ENCODE measurements at places on chromosomes 12 and 14.

- DNase-seq = no peak
Observed at GRCh38 chr12:114841557-114842251, 157.7 kb upstream of the TBX3 start.

DNA sequence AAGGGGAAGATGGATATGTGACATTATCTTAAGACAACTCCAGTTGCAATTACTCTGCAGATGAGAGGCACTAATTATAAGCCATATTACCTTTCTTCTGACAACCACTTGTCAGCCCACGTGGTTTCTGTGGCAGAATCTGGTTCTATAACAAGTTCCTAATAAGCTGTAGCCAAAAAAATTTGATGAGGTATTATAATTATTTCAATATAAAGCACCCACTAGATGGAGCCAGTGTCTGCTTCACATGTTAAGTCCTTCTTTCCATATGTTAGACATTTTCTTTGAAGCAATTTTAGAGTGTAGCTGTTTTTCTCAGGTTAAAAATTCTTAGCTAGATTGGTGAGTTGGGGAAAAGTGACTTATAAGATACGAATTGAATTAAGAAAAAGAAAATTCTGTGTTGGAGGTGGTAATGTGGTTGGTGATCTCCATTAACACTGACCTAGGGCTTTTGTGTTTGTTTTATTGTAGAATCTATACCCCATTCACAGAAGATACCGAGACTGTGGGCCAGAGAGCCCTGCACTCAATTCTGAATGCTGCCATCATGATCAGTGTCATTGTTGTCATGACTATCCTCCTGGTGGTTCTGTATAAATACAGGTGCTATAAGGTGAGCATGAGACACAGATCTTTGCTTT lies 36.9 kb downstream of the PSEN1 start:
- no peak for DNase-seq

DNA sequence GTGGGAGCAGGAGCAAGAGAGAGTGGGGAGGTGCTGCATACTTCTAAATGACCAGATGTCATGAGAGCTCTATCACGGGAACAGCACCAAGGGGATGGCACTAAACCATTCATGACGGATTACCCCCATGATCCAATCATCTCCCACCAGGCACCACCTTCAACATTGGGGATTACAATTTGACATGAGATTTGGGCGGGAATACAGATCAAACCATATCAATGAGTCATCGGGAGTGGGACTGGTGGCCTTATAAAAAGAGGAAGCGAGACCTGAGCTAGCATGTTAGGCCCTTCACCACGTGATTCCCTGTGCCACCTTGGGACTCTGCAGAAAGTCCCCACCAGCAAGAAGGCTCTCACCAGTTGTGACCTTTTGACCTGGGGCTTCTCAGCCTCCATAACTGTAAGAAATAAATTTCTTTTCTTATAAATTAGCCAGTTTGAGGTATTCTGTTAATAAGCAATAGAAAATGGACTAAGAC lies 28.7 kb downstream of the COX8C start:
- no peak for DNase-seq

- DNase-seq = no peak
Observed at GRCh38 chr12:132783917-132784531, 22.4 kb upstream of the ANKLE2 start.

GRCh38 chr12:56321027-56321426 lies 5.2 kb upstream of the CNPY2 start:
- DNase-seq = no peak

GRCh38 chr12:122855928-122856831 lies 20.9 kb downstream of the HIP1R start:
- no peak for DNase-seq

- DNase-seq = no peak
Observed at GRCh38 chr12:98374007-98374406, 141.4 kb upstream of the TMPO start.

DNA sequence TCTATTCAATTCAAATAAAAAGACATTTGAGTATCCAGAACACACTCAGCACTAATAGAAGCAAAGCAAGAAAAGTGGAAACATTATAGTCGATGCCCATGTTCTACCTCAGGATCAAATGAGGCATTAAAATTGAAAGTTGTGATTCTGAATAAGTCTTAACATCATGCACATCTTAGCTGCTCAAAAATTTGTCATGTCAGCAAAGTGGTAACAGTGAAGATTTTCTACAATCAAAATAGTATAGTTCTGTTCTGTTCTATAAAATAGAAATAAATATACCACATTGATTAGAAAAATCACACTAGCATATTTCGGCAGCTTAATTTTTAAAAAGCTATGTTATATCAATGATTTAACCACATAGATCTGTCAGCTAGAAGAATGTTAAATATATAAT lies 74.7 kb downstream of the ERGIC2 start:
- no peak for DNase-seq

DNA sequence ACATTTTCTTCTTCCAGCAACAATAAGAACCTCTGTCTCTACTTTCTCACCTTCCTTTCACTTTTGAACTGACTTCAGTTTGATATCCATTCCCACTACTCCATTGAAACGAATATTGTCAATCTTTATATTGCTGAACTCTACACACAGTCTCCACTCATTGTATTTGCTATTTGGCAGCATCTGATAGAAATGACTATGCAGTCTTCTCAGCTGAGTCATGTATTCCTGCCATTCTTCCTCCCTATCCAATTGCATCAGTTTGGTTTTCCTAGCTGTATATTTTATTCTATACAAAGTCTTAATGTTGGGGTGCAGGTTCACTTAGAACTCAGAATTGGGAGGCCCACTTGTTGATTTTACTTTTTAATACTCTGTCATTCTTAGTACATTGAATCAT lies 107.5 kb upstream of the CPNE8 start:
- DNase-seq = no peak

DNA sequence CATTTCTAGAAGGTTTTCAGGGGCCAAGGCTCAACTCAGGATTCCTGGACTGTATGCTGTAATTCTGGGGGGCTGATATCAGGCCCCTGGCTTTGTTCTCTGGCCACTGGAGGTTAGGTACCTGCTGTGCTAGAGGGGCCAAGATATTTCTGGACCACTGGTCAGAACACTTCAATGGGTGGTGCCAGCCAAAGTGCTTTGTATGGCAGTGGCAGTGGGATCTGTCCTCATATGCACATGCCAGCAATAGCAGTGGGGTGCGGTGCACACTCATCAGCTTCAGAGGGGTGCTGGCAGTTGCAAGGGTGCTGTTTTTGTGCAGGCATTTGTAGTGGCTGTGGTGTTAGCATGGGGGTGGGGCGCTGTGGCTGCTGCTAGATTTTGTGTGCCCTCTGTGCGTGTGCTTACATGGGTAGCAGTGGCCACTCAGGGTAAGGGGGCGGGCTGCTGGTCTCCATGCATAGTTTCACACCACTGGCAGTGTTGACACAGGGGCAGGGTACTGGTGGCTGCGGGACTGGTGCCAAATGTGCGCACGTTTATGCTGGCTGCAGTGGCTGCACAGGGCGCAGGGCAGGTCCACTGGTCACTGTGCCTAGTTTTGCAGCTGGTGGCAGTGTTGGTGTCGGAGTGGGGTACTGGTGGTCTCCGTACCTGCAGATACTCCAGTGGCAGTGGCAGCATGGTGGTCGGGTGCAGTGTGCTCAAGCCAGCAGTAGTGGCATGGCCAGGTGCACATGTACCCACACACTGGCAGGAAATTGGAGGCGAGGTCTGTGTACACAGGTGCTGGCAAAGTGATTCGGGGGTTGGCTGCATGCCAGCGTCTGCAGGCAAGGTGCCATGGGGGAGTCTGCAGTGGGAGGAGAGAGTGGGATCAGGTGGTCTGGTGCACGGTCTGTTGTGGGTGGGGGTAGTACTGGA lies 12.6 kb downstream of the NOPCHAP1 start:
- no peak for DNase-seq

GRCh38 chr12:19299765-19300164 lies 139.5 kb upstream of the AEBP2 start:
- no peak for DNase-seq

- DNase-seq = no peak
Observed at GRCh38 chr12:65594409-65594808, 229.9 kb upstream of the HMGA2 start.

DNA sequence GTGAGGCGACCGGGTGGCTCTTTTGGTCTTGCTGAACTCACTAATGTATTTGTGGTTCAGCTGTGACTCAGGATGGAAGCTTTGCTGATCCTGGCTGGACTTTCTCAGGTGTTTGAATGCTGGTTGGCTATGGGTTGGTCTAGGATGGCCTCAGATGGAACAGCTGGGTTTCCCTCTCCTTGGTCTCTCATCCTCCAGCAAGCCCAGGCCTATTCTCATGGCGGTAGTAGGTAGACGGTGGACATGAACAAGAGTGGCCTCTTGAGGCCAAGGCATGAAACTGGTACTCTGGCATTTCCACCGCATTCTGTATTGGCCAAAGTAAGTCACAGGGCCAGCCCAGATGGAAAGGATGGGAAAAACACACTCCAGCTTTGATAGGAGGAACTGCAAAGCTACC lies 11.8 kb upstream of the POLR3B start:
- DNase-seq = peak; percentile 41

DNA sequence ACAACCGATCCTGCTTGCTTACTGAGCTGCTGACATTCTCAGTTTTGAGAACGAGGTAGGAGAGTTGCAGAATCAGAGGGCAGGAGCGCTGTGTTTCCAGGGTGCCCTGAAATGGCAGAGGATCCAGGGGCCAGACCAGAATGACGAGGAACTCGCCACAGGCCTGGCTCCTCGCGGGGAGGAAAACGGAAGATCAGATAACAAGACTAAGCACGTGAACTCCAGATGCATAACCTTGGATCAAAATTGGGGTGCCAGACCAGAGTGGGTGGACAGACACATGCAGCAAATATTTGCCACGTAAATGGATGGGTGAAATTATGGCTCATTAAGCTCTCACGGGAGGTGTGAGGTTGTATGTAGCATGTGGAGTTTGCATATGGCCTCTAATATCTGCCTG lies 46.5 kb downstream of the ELK3 start:
- no peak for DNase-seq

DNA sequence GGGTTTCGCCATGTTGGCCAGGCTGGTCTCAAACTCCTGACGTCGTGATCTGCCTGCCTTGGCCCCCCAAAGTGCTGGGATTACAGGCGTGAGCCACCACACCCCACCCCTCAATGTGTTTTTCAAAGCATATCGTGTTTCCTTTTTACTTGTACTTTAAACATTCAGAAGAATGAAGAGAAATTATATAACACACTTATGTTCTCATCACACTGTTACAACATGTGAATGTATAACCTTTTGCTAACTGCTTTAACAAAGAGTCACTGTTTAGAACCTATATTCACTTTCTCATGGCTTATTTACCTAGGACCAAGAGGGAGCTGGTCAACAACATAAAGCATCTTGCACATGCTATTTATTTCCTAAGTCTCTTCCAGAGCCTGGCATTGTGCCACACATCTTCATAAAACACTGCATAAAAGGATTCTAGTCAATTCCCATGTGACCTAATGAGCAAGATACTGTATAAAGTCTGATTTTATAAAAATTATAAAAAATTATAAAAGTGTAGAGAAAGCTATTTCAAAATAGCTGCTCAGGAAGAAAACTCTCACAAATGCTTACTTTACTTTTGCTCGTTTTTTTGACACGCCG lies 16.0 kb upstream of the ACTR6 start:
- no peak for DNase-seq

- no peak for DNase-seq
Observed at GRCh38 chr12:46168426-46168825, 100.4 kb downstream of the SLC38A1 start.

- DNase-seq = peak; percentile 15
Observed at GRCh38 chr12:40969796-40970195, 218.3 kb upstream of the PDZRN4 start.

- no peak for DNase-seq
Observed at GRCh38 chr12:53185582-53186153, 4.9 kb upstream of the CSAD start.

DNA sequence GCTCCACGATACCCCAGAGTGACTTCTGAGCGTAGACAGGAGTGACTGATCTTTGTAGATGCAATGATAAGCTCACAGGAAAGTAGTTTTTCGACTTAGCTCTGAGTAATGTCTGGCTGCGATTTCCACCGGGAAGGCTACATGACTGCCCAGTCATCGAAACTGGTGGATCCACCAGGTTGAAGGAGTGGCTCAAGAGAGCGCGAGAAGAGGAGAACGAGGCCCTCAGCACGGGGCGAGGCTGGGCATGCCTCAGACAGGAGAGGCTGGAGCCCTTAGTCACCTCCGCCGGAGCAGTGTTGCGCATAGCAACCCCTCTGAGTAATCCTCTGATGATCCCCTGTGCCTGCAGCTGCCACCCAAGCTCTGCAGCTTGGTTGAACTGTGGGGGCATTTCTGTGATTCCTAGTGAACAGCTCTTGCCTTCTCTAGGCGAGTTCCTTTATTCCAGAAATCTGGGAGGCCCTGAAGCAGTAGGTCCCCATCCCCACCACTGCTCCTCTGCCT lies 25.6 kb downstream of the ELK3 start:
- no peak for DNase-seq

DNA sequence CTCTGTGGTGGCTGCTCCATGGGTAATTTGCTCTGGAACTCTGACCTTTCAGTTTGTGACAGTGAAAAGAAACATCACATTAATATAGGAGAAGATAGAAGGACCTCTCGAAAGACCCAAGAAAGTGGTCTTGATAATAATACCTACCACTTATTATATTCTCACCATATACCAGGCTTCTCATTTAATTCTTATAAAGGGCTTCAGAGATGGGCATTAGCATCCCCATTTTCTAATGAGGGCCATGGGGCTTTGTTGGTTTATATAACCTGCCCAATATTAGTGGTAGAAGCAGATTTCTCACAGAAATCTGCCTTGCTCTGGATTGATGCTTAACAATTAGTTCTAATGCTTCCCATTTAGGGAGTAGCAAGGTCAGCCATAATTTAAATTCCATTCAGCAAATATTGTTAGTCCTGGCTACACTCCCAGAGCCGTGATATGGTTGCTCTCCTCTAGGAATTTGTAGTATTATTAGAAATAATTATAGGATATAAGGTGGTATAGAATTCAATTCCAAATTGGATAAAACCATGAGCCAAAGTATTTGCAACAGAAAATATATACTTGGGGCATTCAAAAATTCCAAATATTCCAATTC lies 7.4 kb upstream of the AMIGO2 start:
- no peak for DNase-seq

GRCh38 chr12:72586456-72586855 lies 314.3 kb downstream of the TRHDE start:
- no peak for DNase-seq

GRCh38 chr14:67371247-67372148 lies 11.4 kb downstream of the EIF2S1 start:
- no peak for DNase-seq

GRCh38 chr12:131218026-131218922 lies 264.6 kb downstream of the ADGRD1 start:
- DNase-seq = peak; percentile 51

GRCh38 chr12:52942066-52942900 lies 6.6 kb upstream of the KRT18 start:
- DNase-seq = no peak
